Fibroblast of skin of right biceps (primary cell): ENCODE measurements at places on chromosomes 1 and 21.
A peak's percentile ranks its signal among the peaks of the same experiment; 100 is the strongest.

DNA sequence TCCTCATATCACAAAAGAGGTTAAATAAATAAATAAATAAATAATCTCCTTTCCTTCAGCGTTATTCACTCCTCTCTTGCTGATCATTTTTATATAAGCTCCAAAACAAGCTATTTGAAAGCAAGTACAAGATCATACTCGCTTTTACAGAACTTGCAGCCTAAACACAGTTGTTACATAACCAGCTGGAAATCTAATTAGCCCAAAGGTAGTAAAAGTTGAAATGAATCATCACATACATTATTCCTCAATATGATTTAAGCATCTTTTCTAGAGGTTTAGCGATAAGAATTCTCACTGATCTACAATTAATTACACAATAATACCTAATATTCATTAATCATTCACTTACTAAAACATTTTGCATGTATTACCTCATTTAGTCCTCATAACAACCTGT is 160.2 kb downstream of the COP1 start:
- DNase-seq, result no peak

DNA sequence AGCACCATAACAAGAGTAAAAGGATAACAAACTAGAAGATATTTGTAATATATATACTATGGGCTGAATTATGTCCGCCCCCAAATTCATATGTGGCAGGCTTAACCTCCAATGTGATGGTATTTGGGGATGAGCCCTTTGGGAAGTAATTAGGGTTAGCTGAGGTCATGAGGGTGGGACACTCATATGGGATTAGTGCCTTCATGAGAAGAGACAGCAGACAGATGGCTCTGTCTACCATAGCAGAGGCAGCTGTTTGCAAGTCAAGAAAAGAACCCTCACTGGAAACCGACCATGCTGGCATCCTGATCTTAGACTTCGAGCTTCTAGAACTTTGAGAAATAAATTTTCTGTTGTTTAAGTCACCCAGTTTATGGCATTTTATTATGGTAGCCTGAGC is 303.6 kb downstream of the LMO4 start:
- DNase-seq, result no peak

GRCh38 chr21:31518580-31518979 is 140.9 kb upstream of the SOD1 start:
- DNase-seq, result no peak

GRCh38 chr21:17050156-17050555 is 462.7 kb upstream of the CXADR start:
- DNase-seq, result no peak

DNA sequence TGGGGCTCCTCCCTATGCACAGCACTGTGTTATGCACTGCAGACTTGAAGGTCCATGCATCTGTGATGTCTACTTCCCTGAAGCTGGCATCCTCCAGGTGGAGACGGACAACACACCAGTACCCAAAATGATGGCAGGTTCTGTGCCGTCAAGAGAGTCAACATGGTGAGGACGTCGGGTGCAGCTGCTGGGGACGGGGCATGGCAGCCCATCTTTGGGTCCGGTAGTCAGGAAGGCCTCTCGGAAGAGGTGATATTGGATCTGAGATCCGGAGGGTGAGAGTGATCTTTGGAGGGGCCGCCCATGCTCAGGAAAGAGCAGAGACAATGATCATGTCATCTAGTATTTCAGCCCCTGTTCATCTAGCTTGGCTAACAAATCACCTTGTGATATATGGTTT is 104.1 kb downstream of the RIPK4 start:
- DNase-seq, result no peak

DNA sequence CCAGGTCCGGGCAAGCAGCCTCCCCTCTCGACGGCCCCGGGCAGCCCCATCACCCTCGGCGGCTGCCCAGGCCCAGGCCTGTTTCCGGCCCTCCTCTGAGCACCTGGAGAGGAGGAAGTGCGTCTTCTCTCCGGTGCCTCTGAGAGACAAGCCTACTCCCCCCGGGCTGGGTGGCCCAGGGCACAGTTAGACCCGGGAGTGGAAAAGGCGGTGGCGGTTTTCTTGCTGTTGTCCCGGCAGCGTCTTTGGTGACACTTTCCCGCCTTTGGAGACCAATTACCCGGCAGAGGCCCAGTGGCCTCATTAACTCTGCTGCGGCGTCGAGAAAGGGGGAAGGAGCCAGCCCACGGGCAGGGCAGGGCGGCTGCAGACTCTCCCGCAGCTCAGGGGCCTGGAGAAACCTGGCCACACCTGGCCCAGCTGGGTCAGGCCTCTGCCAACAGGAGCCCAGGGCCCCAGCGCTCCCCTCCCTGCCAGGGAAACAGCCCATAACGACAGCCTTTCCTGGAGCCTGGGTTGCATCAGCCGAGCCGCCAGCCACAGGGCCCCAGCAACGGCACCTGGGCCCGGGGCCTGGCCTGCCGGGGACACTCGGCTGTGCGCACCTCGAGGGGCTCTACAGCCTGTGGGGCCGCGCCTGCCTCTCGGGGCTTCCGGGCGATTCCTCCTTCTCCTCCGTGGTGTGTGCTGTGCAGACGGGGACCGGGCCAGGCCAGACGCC is 28.4 kb upstream of the C1orf159 start:
- no peak for DNase-seq

GRCh38 chr1:9960706-9961562 is 17.7 kb downstream of the NMNAT1 start:
- peak; percentile 11 for DNase-seq

GRCh38 chr1:94743862-94744261 is 76.3 kb upstream of the SLC44A3 start:
- no peak for DNase-seq

DNA sequence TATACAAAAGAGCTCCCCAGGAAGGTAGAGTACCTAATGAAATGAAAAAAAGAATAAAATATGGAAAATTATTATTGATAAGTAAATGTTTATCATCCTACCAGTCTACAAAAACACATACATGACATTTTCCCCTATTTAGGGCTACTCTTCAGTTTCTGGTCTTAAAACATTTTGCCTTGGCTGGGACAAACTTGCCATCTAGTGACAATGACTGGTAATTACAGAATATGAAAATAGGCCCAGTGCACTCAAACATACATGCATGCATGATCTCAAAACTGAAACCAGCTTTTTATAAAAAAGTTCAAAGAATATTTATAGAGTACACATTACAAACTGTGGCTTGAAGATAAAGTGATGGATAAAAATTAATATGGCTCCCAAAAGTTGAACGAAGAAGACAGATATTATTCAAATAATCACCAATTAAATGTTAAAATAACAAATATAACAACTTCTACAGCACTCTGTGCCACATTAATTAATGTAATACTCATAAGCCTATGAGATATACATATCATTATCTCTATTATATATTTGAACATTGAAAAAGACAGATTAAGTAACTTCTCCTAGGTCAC is 10.5 kb upstream of the RNPC3 start:
- peak; percentile 60 for DNase-seq

GRCh38 chr1:175744305-175744704 is 910 bp upstream of the TNR start:
- no peak for DNase-seq

- DNase-seq, result no peak
Measured at GRCh38 chr1:118102445-118102844, 82.6 kb downstream of the SPAG17 start.

DNA sequence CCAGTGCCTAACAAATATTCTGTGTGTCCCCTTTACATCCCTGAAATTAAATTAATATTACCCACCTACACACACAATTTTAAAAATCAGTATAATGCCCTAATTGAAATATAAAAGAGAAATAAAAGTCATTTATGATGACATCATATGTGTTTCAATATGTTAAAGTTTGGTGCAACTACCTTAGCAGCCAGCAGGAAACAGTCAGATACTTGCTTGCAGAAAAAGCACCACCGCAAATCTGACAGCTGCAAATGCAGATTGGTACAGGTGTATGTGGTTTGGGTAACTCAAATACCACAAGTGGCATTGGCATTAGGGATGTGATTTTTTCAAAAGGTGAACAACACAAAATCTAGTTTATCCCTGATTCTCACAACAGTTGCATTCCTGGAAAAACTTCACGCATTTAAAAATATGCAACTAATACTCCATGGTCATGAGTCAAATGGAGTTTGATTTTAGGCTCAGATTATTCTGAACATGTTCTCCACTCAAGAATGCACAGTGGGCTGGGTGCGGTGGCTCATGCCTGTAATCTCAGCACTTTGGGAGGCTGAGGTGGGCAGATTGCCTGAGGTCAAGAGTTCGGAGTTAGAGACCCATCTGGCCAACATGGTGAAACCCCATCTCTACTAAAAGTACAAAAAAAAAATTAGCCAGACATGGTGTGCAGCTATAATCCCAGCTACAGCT is 106.3 kb downstream of the EDEM3 start:
- no peak for DNase-seq

DNA sequence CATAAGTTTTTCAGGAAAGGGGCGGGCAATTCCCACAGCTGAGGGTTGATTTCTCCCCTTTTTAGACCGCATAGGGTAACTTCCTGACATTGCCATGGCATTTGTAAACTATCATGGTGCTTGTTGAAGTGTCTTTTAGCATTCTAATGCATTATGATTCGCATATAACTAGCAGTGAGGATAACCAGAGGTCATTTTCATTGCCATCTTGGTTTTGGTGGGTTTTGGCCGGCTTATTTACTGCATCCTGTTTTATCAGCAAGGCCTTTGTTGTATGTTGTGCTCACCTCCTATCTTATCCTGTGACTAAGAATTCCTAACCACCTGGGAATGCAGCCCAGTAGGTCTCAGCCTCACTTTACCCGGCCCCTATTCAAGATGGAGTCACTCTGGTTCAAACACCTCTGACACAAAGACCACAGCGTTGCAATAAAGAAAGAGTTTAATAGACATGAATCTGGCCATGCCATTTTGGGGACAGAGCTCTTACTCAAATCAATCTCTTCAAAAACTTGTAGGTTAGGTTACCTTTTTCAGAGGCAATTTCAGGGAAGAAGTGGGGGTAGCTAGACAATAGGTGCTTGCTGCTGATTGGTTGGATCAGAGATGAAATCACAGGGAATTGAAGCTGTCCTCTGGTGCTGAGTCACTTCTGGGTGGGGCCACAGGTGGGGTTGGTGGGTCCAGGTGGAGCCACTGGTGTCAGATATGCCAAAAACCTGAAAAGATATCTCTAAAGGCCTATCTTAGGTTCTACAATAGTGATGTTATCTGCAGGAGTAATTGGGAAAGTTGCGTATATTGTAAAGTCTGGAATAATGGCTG is 23.3 kb downstream of the TBX19 start:
- no peak for DNase-seq

DNA sequence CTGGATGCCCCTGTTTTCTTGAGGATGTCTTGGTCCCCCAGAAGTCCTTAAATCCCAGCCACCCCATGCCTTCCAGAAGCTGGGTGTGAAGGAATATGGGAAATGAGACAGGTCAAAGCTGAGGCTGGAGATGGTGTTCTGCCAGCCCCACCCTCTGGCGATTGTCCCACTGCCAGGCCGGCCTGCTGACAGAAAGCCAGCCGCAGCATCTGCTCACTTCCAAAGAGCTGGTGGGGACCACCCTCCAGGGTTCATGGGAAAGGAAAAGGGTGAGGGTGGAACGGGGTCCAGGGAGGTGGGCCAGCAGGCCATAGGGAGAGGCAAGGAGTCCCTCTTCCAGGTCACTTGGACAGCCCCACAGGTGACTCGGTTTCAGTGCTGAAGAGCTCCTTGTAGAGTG is 1.9 kb upstream of the LINGO4 start:
- DNase-seq, result no peak

DNA sequence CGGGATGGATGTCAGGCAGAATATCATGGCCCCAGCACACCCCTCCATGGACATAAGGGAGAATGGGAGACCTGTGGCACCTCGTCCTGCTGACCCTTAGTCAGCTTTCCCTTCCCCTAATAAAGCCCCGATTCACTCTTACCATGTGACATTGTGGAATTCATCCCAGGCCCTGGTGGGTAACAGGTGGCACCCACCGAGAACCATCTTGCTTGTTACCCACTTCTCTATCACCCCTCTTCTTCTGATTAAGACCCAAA is 32.9 kb downstream of the CSMD2 start:
- no peak for DNase-seq

DNA sequence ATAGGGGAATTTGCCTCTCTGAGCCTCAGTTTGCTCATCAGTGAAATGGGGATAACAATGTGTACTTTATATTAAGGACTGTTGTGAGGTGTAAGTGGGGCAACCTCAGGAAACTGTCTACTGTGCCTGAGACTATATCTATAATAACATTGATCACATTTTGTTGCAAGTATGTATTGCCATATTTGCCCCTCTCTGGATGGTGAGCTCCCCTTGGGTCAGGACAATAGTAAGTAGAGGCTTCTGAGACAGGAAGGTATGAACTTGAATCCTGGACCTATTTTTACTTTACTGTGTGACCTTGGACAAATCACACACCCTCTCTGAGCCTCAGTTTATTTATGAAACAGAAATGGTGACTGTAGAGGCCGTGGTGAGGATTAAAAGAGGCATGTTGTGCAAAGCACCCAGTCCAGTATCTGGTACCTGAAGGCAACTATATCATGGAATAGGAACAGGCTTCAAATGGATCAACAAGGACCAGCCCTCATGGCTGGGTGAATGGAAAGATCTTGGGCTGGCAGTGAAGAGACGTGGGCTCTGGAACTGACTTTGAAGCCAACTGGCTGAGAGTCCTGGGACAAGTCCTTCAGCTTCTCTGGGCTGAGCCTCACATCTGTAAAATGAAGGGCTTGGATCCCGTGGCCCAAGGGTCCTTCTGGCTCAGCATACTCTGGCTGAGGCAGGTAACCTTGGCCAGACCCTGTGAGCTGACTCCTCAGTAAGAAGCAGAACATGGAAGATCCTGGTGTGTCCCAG is 35.0 kb upstream of the ID3 start:
- DNase-seq, result no peak

DNA sequence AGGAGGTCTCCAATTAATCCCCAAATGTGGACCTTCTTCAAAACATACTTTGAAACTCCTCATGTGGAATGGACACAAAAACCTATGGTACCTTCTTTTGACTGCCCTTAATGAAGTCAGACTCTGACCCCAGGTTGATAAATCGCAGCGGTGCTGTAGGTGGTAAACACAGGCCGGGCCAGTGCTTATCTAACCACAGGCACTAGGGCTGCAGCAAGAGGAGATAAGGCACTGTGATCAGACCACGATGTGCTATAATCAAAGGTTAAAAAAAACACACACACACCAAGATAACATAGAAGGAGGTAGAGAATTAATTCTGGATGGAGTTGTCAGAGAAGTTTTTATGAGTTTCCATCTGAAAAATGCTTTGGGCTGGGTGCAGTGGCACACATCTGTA is 52.3 kb upstream of the SIPA1L2 start:
- DNase-seq, result no peak

GRCh38 chr1:33443705-33444180 is 12.8 kb upstream of the PHC2 start:
- DNase-seq, result no peak
